ENCODE measurements at places on chromosomes 1 and 21. TPM values are rescaled to one million over a fixed set of nuclear protein-coding genes. Genes with fewer than 3 reads are reported as not detected.

GRCh38 chr1:10815858-10816195, 19.4 kb upstream of the CASZ1 start:
- no peak for DNase-seq

DNA sequence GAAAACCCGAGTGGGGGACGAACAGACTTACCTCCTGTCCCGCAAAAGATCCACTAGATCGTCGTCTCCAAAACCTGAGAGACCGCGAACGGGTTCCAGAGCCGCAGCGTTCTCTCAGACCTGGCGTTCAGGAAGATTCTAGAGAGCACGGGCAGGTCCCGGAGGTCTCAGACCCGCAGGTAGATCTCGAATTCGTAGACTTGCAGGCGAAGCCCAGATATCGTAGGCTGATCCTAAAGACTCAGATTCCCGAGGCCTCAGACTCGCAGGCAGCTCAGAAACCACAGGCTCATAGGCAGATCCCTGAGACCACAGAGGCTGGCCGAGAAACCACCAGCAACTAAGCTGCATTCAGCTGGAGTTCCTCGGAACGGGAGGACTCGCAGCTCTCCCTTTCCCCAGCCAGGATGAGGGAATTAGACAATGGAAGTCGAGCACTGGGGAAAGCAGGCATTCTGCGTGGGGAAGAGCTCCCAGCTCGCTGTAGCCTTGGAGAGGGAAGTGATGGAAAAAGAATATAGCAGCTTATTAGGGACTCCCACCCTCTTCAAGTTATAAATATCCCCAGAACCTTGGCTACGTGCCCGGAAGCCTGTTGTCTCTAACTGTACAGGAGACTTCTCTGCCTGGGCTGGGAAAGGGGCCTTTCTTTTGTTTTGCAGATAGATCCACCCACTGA, at the start of gene ZNF436:
Gene ZNF436, minus strand, starts transcription at position 502 of the 679 bp plus-strand sequence. CDS start 1,831 bp downstream, outside the sequence.
- DNase-seq = peak; percentile 71

- DNase-seq = peak; percentile 59
These were observed 737 bp upstream of the SERPINC1 start for GRCh38 chr1:173917635-173918493.

DNA sequence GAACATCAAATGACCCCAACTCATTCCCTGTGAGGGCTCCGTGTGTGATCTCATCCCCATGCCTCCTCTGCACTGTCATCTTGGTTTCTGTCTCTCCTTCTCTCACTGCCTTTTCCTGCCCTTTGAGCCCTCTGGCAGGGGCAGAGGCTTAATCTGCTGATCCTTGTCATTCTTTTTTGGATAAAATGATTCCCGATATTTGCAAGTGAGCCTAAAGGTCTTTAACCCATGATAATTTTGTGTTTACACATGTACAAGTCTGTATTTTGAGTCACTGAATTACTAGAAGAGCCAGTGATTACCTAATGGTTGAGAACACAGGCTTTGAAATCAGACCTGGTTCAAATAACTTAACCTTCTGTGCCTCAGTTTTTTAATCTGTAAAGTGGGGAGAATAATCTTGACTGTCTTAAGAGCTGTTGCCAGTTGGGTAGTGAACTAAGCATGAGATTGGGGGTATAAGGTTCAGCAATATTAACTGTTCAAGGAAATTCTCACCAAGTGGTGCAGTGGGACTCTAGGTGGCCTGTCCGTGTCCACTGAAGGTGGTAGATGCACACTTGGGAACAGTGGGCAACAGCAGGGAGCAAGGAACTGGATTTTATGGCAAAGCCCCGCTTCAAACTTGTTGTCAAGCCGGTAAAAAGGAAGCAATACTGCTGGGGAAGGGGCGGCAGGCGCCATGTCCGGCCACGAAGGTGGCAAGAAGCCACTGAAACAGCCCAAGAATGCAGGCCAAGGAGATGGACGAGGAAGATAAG, 1.6 kb downstream of the ECHDC2 start:
- DNase-seq = peak; percentile 67

DNA sequence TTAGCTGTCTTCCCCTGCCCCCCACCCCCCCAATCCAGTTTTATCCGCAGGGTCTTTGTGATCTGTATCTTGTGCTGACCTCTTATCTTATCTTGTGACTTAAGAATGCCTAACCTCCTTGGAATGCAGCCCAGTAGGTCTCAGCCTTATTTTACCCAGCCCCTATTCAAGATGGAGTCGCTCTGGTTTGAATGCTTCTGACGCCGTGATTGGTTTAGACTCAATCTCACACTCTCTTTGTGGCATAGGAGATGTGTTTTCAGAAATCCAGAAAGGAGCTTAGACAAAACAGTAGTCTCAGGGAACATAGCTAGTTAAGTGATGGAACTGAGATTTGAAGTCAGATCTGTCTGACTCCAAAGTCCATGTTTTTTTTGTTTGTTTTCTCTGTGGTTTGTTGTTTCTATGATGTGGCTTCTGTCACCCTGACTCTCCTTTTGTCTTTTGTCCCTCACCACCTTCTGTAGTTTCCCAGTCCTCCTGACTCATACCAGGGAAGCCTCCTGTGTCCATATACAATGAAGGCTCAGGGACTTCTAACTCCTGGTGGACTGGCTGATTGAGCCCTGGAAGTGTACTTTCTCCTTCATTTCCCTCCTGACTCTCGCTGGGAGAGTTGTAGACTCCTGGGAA, 18.1 kb upstream of the USP24 start:
- DNase-seq = no peak

NBPF4 gene
- total RNA-seq = not detected

GCSAML gene
- total RNA-seq = not detected

UROD gene
- 76.5 TPM for total RNA-seq

INTS3 gene
- total RNA-seq = 21.9 TPM
